ENCODE measurements at places on chromosomes 16 and 17. TPM values are rescaled to one million over a fixed set of nuclear protein-coding genes. Genes with fewer than 3 reads are reported as not detected.

DNA sequence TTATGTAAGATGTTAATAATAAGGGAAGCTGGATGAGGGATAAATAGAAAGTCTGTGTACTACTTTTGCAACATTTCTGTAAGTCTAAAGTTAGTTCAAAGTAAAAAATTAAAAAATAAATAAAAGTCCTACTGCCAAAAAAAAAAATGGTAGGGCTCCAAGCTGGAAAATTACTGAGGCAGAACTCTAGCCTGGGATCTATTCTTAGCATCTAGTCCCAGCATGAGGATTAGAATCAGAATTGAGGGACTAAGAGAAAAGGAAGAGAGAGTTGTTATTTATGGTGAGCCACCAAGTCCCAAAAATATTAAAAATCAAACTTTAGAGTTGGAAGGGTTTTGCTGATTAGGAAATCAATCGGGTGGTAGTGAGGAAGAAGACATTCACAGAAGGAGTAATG lies 110.3 kb downstream of the CYB561 start:
- H3K4me3 ChIP-seq, result no peak overlapping the region
- no peaks in the 10 kb centered on the region for H3K27me3 ChIP-seq
- DNase-seq, result no peak
- H3K4me1 ChIP-seq, result no peaks in the 10 kb centered on the region
- peaks cover under 1% of the 10 kb centered on the region for H3K36me3 ChIP-seq

Gene ADAM11
- 0.43 TPM for total RNA-seq

Gene PHKB
- total RNA-seq, result 39.8 TPM

DNA sequence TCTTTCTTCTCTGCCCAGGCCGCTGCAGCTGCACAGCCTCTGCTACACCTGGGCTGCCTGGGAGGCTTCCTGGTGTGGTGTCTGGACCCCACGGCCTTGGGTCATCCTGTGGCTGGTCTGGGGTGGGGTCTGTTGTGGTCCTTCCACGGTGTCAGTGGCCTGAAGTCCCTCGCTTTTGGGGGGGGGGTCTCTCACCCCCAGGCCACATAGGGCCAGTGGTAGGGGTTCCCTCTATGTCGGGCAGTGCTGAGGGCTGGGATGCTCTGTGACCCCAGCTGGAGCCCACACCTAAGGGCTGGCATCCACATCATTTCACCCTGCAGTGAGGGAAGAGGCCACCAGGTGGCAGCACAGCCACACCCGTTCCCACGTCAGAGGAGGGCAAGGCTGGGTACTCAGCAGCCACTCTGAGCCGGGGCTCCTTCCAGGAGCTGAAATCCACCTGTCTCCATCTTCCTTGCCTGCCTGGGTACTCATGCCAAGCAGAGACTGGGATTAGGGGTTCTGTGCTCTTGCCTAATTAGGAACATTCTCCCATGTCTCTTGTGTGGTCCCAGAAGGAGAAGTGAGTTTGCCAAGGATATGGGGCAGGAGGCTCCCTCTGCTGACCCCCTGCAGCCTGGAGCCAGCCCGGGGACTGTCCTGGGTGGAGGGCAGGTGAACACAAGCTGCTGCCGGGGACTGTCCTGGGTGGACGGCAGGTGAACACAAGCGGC lies 13.0 kb downstream of the ENGASE start:
- H3K36me3 ChIP-seq, result no peaks in the 10 kb centered on the region
- H3K27ac ChIP-seq, result no peak overlapping the region
- H3K4me1 ChIP-seq, result no peaks in the 10 kb centered on the region

DNA sequence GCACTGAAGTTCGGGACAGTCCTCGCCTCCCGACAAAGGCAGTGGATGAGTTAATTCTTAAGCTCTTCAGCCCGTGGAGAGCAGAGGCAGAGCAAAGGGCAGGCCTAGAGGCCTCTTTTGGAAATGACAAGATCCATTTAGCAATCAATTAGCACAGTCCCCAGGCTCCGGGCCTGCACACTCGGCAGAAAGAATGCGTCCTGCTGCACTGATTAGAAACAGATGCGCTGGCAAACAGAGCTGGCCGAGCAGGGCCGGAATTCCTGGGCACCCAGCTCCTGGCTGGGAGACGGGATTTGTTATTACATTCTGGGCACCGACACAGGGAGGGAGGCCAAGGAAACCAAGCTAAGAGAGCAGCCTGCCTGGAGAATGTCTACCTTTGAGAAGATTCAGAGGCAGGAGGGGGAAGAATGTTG lies 162.9 kb downstream of the COPRS start:
- H3K4me1 ChIP-seq, result peaks cover 15% of the 10 kb centered on the region
- H3K4me3 ChIP-seq, result no peak overlapping the region
- H3K27ac ChIP-seq, result peak overlapping the region; percentile 5
- H3K27me3 ChIP-seq, result no peaks in the 10 kb centered on the region

Gene TLCD3B
- total RNA-seq, result 1.9 TPM

- no peaks in the 10 kb centered on the region for H3K36me3 ChIP-seq
- DNase-seq, result no peak
- H3K4me1 ChIP-seq, result no peaks in the 10 kb centered on the region
- H3K4me3 ChIP-seq, result no peak overlapping the region
- H3K27ac ChIP-seq, result no peak overlapping the region
- H3K27me3 ChIP-seq, result no peaks in the 10 kb centered on the region
Measured at GRCh38 chr17:49734515-49735490, 27.0 kb upstream of the SLC35B1 start.

DNA sequence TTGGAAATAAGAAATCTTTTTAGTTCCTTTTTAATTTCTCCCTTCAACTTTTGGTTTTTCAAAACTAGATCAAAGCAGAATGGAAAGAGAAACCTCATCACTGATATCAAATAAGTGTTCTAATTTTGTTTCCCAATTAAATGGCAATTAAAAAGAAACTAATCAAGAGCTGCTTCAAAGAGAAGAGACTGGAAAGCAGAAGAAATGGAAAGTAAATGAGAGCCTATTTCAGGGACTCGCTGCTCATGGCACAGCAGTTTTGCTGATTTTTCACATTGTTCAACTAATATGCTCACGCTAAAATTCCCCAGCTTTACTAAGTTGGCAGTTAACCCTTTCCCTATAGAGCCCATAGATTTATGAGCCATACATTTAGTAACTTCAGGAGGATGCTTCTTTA lies 6.5 kb downstream of the NMT1 start:
- H3K27me3 ChIP-seq, result no peaks in the 10 kb centered on the region
- no peak for DNase-seq
- H3K4me3 ChIP-seq, result no peak overlapping the region
- peaks cover 9% of the 10 kb centered on the region for H3K36me3 ChIP-seq
- H3K27ac ChIP-seq, result no peak overlapping the region
- peaks cover 4% of the 10 kb centered on the region for H3K4me1 ChIP-seq

GRCh38 chr17:57484826-57485565 lies 228.7 kb downstream of the MSI2 start:
- H3K27ac ChIP-seq, result peak overlapping the region; percentile 45
- no peak overlapping the region for H3K4me3 ChIP-seq
- H3K36me3 ChIP-seq, result no peaks in the 10 kb centered on the region
- no peaks in the 10 kb centered on the region for H3K27me3 ChIP-seq
- H3K4me1 ChIP-seq, result peaks cover 63% of the 10 kb centered on the region
- no peak for DNase-seq

DNA sequence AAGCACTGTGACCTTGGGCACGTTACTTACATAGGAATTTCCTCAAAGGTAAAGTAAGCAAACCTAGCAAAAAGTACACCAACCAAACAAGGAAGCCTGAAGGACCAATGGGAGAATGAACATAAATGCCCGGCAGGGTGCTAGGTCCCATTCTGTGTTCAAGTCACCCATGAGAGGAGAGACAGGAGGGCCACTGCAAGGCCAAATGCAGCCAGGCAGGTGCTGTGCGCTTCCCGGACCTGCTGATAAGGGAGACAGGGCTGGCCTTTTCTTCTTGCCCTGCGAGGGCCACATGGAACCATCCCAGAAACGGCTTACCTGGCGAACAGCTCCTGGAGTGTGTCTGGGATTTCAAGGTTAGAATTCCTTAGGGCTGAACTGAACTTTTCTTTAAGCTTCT lies 69.0 kb downstream of the GTF3C1 start:
- peaks cover 57% of the 10 kb centered on the region for H3K36me3 ChIP-seq
- peaks cover 13% of the 10 kb centered on the region for H3K4me1 ChIP-seq
- H3K27ac ChIP-seq, result no peak overlapping the region
- DNase-seq, result no peak

GRCh38 chr17:9236286-9237052 lies 215.2 kb downstream of the NTN1 start:
- no peak for DNase-seq
- H3K27ac ChIP-seq, result no peak overlapping the region
- no peaks in the 10 kb centered on the region for H3K27me3 ChIP-seq
- peaks cover 15% of the 10 kb centered on the region for H3K4me1 ChIP-seq
- no peaks in the 10 kb centered on the region for H3K36me3 ChIP-seq
- no peak overlapping the region for H3K4me3 ChIP-seq

Gene RMI2
- total RNA-seq, result 6.9 TPM

DNA sequence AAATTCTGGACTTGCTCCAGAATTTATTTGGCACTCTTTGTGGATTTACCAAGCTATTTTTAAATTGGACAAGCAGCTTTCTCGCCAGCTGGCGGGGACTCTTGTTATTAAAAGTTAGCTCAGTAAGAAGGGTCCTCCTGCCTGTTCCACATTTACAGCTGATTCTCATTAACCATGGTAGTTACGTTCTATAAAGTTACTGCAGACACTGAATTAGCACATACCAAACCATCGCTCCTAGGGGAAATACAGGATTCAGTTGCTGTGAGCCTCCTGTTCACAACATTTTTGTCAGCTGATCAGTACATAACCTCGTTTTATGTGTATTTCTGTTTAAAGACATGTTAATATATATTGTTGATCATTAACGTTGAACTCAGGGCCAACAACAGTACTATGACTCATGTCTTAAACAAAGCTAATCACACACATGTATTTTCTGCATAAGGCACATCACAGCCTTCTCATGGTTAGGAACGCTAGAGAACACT lies 4.2 kb downstream of the LDAF1 start:
- H3K27me3 ChIP-seq, result no peaks in the 10 kb centered on the region
- peaks cover 12% of the 10 kb centered on the region for H3K4me1 ChIP-seq
- H3K4me3 ChIP-seq, result no peak overlapping the region
- no peak overlapping the region for H3K27ac ChIP-seq
- DNase-seq, result no peak

Gene LYRM9
- total RNA-seq, result 3.0 TPM

DNA sequence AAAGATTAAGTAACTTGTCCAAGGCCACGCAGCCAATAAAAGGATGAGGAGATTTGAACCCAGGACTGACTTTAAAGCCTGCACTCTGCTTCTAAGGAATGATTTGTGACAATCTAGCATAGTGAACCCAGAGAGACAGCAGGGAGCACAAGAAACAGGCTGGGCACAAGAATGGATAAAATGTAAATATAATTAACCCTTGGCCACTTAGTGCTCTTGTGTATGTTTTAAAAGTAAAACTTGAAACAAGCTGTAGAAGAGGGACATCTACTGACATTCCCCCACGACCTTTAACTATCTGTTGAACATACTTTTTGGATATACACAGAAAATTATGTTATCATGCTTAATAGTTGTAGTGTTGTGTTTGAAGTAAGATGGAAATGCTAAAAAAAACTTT lies 141.9 kb upstream of the PMFBP1 start:
- H3K4me3 ChIP-seq, result no peak overlapping the region
- no peaks in the 10 kb centered on the region for H3K27me3 ChIP-seq
- H3K4me1 ChIP-seq, result no peaks in the 10 kb centered on the region
- no peak for DNase-seq

Gene PNMT
- 1.5 TPM for total RNA-seq

- H3K36me3 ChIP-seq, result no peaks in the 10 kb centered on the region
- no peak overlapping the region for H3K4me3 ChIP-seq
- H3K27ac ChIP-seq, result no peak overlapping the region
- peak; percentile 30 for DNase-seq
- no peaks in the 10 kb centered on the region for H3K27me3 ChIP-seq
Measured at GRCh38 chr17:31609331-31609730, 217.9 kb downstream of the RAB11FIP4 start.

DNA sequence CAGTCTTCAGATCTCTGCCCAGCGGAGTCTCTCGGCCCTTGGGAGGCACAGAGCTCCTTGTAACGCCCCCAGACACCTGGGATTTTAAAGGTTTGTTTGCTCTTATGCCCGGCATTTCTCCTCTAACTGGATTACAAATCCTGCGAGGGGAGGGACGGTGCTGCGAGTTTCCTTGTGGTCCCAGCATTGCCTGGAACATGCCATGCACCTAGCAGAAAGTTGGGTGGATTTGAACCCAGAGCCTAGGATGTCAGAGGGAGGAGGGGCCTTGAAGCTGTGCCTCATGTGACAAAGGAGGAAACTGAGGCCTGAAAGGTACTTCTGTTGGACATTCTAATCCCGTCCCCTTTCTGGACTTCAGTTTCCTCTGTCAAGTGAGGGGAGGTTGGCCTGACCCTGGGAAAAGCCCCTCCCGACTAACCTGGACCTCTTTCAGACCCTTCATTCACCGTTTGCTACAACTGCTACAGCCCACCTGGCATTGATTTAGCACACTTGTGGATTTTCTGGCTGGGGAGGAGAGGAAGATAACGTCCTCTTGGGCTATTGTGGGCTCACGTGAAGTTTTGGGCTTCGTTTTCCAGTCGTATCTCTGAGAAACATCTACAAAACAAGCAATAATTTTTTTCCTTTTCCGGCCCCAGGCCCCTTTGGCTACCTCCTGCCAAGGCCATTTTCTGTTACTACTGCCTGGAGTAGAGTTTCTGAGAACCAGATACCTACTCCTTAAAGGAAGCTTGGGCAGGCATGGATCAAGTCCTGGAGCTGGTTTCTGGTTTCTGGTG lies 30.9 kb downstream of the MRC2 start:
- no peak overlapping the region for H3K4me3 ChIP-seq
- peaks cover 10% of the 10 kb centered on the region for H3K4me1 ChIP-seq
- H3K27ac ChIP-seq, result no peak overlapping the region
- DNase-seq, result no peak
- H3K27me3 ChIP-seq, result no peaks in the 10 kb centered on the region

- no peak overlapping the region for H3K4me3 ChIP-seq
- H3K4me1 ChIP-seq, result no peaks in the 10 kb centered on the region
- peak; percentile 60 for DNase-seq
- no peak overlapping the region for H3K27ac ChIP-seq
Measured at GRCh38 chr17:15432807-15433611, 34.4 kb downstream of the CDRT4 start.

Gene CA4
- not detected for total RNA-seq

DNA sequence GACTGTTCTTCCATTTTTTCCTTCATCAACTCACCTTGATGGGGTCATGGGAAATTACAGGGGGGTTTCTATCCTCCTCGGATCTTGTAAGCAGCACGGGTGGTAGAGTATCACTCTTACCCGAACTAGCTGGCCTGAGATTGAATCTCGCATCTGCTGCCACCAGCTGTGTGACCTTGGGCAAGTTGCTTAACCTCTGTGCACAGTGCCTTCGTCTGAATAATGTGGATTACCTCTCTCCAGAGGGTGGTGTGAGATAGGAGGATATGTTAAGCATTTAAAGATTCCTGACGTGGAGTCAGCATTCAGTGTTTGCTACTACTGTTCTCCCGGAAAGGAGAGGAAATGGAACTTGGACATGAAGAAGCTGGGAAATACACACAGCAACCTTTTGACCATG lies 24.4 kb downstream of the LASP1 start:
- no peak overlapping the region for H3K27ac ChIP-seq
- peaks cover 46% of the 10 kb centered on the region for H3K36me3 ChIP-seq
- peaks cover 35% of the 10 kb centered on the region for H3K4me1 ChIP-seq

DNA sequence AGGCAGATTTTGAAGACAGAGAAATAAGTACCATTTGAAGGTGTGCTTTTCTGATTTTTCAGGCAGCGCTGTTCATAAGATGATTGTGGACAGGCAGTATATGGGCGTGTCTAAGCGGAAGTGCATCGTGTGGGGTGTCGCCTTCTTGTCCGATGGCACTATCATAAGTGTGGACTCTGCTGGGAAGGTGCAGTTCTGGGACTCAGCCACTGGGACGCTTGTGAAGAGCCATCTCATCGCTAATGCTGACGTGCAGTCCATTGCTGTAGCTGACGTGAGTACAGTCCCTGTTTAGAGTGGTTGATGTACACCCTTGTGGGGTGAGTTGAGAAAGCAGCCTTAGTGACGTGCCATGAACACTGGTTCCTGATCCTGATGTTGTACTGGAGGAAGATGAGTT lies 10.7 kb downstream of the UTP4 start:
- no peak overlapping the region for H3K27ac ChIP-seq
- DNase-seq, result no peak
- no peaks in the 10 kb centered on the region for H3K27me3 ChIP-seq
- H3K4me1 ChIP-seq, result no peaks in the 10 kb centered on the region

All from astrocyte (in vitro differentiated cells and primary cell).